ENCODE measurements at places on chromosomes 6 and 20.

DNA sequence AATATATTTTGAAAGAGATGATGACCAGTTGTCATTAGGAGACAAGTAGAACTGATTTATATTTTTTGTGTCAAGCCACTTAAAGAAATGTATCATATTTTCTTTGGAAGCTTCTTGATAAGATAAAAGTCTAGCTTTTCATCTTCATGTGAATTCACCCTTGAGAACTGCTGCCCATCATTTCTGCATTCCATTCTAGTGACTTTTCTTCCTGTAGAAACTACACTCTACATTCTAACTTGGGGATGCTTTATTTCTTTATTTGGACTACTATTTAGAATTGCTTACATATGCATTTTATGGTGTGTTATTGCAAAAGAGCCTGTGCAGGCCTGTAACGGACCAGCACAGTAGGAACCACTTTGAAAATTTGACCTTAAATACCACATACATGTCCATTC is 335.0 kb upstream of the KCNQ5 start:
- no peak for DNase-seq

GRCh38 chr6:89828988-89829471 is 650 bp upstream of the CASP8AP2 start:
- DNase-seq, result no peak

DNA sequence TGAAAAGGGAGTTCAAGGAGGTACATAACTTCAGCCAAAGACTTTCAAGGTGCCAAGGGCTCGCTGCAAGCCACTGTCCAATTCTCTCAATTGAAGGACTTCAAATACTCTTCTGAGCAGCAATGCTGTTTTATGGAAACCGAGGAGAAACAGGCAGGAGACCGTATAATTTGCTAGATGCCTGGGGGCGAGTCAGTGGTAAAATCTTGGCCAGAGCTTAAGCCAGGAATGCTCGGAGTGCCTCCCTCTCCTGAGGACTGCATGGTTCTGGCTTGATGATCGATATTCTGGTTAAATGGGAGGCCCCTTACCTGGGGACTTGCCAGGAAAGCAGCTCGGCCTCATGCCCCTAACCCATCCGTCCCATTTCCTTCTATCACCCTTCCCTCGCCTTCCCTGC is 35.8 kb upstream of the NOP56 start:
- DNase-seq, result no peak

DNA sequence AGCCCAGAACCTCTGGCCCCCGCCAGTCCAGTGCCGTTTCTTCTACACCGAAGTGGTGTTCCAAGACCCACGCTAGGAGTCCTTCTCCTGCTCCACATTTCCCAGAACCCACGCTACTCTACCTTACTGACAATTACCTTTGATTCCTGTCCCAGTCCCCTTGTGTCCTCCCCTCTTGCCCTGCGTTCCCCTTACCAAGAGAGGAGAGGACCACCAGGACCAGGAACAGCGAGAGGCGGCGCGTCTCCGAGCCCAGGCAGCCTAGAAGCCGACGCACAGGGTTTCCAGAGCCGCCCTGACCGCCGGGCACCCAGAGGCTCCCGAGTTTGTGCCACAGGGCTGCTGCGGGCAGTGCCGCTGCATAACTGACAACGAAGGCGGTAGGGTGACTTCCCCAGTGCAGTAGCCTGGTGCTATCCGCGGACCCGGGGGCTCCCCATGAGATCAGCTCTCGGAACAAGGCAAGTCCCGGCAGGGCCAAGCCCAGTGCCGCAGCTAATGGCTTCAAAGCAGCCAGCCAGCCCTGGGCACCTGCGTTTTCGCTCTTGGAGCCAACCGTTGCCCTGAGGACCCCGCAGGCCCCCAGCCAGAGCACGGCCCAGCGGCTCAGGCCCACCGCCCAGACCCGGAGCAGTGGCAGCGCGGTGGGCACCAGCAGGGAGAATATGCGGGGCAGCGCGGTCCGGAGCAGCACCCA is 512 bp downstream of the TAP1 start:
- peak; percentile 37 for DNase-seq

GRCh38 chr6:130982941-130983456 is 80.0 kb downstream of the EPB41L2 start:
- no peak for DNase-seq

- no peak for DNase-seq
Measured at GRCh38 chr20:19671374-19671773, 86.7 kb upstream of the RIN2 start.

GRCh38 chr6:17831135-17831534 is 124.4 kb upstream of the NUP153 start:
- DNase-seq, result no peak

DNA sequence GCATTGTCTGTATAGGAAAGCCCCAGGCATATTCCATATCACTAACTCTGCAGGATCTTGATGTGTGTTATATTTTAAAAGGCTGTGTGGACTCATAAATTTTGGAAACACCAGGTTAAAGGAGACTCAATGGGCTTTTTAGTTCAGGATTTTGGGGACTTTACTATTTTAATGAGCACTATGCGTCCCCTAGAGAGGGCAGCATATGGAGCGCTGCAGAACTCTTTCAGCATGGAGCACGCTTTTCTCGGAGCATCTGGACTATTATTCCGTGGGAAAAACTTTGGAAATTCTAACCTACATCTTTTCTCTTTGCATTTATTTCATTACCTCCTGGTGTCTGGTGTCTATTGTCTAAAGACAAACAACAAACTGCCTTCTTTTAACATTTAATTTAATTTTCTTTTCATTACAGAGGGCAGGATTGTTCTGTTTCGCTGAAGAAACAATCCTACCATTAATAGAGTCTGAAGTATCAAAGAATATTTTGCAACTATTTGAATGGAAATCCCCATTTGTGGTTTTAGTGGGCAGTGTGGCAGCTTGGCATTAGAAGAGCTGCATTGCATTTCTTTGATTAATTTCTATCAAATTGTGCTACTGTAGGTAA is 399.9 kb upstream of the HSF2 start:
- DNase-seq, result no peak

- no peak for DNase-seq
Measured at GRCh38 chr6:1312473-1313367, 822 bp downstream of the FOXQ1 start.

DNA sequence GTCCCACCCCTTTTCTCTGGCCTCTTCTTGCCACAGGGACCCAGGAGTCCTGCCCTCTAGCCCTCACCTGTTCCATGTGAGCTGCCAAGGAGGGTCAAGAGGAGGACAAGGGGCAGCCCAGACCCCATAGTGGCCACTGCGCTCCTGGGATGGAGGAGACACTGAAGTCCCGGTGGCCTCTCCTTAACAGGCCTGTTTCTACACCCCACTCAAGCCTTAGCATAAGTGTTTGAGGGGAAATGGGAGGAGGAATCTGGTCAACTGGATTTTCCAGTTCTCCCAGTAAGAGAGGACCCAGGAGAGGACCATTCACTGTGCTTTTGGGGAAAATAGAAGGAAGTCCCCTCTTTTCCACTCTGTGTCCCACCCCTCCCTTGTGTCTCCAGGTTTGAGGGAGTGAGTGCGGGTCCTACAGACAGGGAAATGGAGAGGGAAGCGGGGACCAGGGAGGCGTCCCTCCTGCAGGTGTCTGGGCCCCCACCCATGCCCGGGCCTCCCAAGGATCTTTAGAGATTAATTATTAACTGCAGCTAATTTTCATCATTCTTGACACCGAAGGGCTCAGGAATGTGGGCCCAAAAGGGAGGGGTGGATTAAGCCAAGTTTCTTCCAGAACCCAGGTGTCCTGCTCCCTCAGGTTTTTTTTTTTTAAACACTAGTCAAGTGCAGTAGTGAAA is at the start of gene SFTA2:
SFTA2 (minus strand) TSS at position 202 of the 677 bp plus-strand sequence; CDS start at position 128, 74 bp downstream.
- DNase-seq, result no peak

GRCh38 chr20:49579874-49580812 is 12.2 kb upstream of the PTGIS start:
- DNase-seq, result no peak

DNA sequence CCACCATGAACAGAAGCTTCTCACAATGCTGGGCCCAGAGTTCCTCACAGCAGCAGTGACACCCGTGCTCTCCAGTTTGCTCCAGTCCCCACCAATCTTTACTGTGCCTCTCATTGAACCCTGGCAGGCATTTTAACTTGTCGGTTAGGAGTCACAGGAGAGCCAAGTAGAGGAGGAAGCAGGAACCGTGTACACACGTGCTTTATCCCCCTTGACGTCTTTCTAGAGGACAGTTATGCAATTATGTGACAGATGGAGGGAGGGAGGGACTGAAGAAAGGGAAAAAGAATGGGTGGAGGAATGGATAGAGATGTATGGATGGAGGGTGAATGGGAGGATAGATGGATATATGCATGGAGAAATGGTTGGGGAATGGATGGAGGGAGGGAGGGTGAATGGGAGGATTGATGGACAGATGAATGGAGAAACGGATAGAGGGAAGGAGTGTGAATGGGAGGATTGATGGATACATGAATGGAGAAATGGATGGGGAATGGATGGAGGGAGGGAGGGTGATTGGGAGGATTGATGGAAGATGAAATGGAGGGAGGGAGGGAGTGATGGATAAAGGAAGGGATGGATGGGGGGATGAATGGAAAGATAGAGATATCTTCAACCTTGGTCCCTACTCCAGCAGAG is 26.0 kb downstream of the RBM38 start:
- no peak for DNase-seq

GRCh38 chr20:63178889-63179686 is 36.8 kb downstream of the YTHDF1 start:
- DNase-seq, result peak; percentile 33

- no peak for DNase-seq
Measured at GRCh38 chr6:166619912-166620311, 7.1 kb downstream of the RPS6KA2 start.

DNA sequence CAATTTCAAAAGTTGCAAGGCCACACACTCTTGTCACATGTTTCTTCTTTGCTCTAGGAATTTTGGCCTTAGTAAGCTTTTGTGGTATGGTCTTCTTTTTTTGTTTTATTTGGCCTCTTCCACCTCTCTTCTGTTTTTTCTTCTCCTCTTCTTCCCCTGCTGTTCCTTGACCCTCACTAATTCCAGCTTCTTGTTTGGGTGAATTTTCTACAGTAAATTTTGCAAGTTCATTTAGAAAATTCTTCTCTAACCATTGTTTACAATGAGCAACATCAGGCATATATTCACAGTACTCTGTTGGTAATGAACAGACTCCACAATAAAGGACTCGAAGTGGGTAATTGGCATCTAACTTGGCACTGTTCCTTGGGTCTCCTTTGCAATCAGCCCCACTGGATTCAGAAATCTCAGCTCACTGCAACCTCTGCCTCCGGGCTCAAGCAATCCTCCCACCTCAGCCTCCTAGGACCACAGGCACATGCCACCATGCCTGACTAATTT is 5.0 kb downstream of the ASIP start:
- DNase-seq, result no peak

GRCh38 chr6:34543421-34543820 is 12.7 kb downstream of the SPDEF start:
- DNase-seq, result no peak

GRCh38 chr6:16625291-16626265 is 135.7 kb downstream of the ATXN1 start:
- no peak for DNase-seq

DNA sequence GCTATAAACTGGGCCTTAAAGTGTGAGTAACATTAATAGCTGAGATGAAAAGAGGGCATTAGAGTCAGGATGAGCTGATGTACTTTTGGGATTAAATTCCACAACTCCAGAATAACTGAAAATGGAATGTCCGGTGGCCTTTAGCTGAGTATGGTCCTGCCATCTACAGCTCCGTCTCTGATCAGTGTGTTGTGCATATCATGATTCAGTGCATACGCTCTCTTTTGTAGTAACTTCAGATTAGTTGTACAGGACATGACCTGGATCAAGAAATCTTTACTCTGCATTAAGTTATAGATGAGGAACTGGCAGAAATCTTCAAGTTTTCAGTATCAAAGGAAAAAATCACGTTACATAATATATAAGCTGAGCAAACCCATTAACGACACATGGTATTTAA is 92.4 kb downstream of the MTFR2 start:
- no peak for DNase-seq

- DNase-seq, result no peak
Measured at GRCh38 chr20:21781446-21782075, 76.1 kb downstream of the PAX1 start.

GRCh38 chr6:108331982-108332381 is 37.1 kb downstream of the AFG1L start:
- no peak for DNase-seq

Measured in activated CD4-positive, CD25-positive, alpha-beta regulatory T cell treated with anti-CD3 and anti-CD28 coated beads, Interleukin-2, amount 50 U/mL, for 16 hours (primary cell).